ENCODE measurements at places on chromosomes 4 and X.

DNA sequence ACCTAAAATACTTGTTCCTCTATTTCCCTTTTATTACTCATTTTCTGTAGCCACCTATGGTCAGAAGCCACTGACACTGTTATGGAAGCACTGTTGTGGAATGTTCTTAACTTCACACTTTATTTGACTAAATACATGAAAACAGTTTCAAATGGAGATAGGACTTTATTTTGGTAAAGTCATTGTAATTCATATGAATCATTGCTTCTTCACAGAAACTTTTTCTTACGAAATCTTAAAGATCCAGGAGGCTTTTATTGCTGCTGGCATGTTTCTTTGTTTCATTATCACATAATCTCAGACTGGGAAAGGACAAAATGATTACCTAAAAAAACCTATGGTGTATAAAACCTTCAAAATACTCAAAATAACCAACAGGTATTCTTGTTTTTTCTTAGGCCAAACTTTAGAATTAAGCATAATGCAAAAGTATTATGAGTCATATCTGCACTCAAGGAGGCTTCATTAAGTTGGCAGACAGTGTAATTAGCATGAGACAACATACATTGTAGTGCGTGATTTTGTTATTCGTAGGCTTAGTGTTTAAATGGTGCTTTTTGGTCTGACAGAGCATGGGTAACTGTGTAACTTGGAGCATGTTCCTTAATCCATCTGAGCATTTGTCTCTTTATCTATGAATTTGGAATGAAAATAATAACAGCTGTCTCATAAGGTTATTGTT is 58.0 kb downstream of the SH3BGRL start:
- H3K27ac ChIP-seq = no peak overlapping the region
- no peak overlapping the region for H3K4me3 ChIP-seq
- DNase-seq = no peak
- no peaks in the 10 kb centered on the region for H3K36me3 ChIP-seq

- no peaks in the 10 kb centered on the region for H3K4me1 ChIP-seq
- H3K27me3 ChIP-seq = no peaks in the 10 kb centered on the region
- H3K27ac ChIP-seq = no peak overlapping the region
Observed at GRCh38 chr4:140220058-140220457, 66.1 kb upstream of the MAML3 start.

GRCh38 chrX:57918750-57919436 is 8.6 kb upstream of the ZXDA start:
- no peak overlapping the region for H3K27ac ChIP-seq
- H3K27me3 ChIP-seq = no peaks in the 10 kb centered on the region
- DNase-seq = no peak
- no peak overlapping the region for H3K4me3 ChIP-seq
- H3K36me3 ChIP-seq = no peaks in the 10 kb centered on the region

DNA sequence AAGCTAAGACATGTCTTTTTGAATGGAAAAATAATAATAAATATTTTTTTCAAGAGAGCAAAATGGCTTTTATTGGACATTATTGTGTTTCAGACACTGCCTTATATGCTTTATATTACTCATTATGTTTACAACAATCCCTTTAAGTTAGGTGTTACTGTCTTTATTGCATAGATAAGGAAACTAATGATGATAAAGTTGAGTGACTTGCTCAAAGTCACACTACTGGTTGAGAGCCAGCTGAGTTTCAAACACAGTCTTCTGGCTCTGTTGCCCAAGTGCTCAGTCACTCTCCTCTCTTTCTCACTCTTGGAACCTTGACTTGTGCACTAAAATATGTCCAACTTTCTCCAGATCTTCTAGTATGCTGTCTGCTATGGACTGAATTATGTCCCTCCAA is 71.5 kb upstream of the SLC39A8 start:
- H3K36me3 ChIP-seq = no peaks in the 10 kb centered on the region
- no peak overlapping the region for H3K27ac ChIP-seq
- no peaks in the 10 kb centered on the region for H3K4me1 ChIP-seq
- no peak overlapping the region for H3K4me3 ChIP-seq
- no peaks in the 10 kb centered on the region for H3K27me3 ChIP-seq
- no peak for DNase-seq

- H3K27me3 ChIP-seq = no peaks in the 10 kb centered on the region
- no peaks in the 10 kb centered on the region for H3K4me1 ChIP-seq
- DNase-seq = no peak
- H3K4me3 ChIP-seq = no peak overlapping the region
Observed at GRCh38 chr4:143586080-143586479, 72.6 kb downstream of the SMARCA5 start.

GRCh38 chr4:183350317-183351071 is 28.3 kb upstream of the CLDN24 start:
- no peak for DNase-seq
- no peaks in the 10 kb centered on the region for H3K4me1 ChIP-seq
- no peaks in the 10 kb centered on the region for H3K36me3 ChIP-seq

DNA sequence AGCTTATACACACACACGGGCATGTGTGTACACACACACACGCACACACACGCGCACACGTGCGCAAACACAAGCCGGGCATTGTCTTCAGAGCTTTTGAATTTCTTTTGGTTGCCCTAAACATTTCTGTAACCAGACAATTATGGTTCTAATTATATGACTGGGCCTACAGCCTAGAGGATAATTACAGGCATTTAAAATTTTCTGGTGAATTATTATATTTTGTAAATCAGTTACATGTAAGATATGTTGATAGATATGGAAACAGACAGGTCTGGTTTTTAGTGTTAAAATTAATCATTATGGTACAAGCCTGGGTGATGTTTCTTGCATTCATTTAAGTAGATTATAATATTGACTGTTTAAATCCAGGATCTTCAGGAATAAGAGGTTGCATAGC is 1120.5 kb downstream of the ADGRL3 start:
- H3K36me3 ChIP-seq = no peaks in the 10 kb centered on the region
- H3K27ac ChIP-seq = no peak overlapping the region
- peaks cover 7% of the 10 kb centered on the region for H3K27me3 ChIP-seq
- no peak for DNase-seq

DNA sequence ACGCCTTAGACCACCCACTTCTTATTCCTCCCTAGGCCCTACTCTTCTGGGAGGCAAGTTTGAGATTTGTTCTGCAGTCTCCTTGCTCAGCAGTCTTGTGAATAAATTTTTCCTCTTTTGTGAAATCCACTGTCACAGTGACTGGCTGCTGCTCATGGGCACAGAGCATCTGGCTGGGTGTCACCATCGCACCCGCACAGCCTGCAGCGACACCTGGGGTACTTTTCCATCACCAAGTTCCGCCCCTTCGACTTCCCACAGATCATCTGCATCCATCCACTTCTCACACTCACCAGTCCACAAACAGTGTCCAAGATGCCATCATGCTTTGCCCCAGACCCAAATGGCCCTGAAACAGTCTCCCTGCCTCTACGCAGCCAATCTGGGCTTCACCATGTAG is 36.4 kb upstream of the AFAP1 start:
- no peak for DNase-seq
- peaks cover 22% of the 10 kb centered on the region for H3K4me1 ChIP-seq
- no peaks in the 10 kb centered on the region for H3K36me3 ChIP-seq
- no peak overlapping the region for H3K4me3 ChIP-seq
- no peaks in the 10 kb centered on the region for H3K27me3 ChIP-seq
- H3K27ac ChIP-seq = no peak overlapping the region

- no peaks in the 10 kb centered on the region for H3K27me3 ChIP-seq
- no peak overlapping the region for H3K4me3 ChIP-seq
- DNase-seq = no peak
- H3K27ac ChIP-seq = no peak overlapping the region
- H3K36me3 ChIP-seq = no peaks in the 10 kb centered on the region
- H3K4me1 ChIP-seq = no peaks in the 10 kb centered on the region
Observed at GRCh38 chr4:101787701-101788316, 2.7 kb upstream of the BANK1 start.

DNA sequence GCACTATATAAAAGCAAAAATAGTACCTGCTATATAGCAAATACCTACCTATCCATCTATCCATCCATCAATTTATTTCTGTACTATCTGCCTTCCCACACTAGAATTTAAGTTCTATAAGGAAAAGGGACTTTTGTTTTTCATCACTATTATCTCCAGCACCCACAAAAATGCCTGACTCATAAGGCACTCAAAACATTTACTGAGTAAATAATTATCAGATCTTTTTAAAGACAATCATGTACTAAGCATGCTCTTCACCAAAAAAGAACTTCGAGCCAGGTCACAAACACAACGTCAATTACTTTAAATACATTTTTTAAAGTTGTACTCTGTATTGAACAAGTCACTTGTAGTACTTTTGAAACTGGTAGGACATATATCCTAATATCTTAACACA is 119.9 kb downstream of the FBXW7 start:
- no peaks in the 10 kb centered on the region for H3K4me1 ChIP-seq
- DNase-seq = no peak
- no peaks in the 10 kb centered on the region for H3K27me3 ChIP-seq

DNA sequence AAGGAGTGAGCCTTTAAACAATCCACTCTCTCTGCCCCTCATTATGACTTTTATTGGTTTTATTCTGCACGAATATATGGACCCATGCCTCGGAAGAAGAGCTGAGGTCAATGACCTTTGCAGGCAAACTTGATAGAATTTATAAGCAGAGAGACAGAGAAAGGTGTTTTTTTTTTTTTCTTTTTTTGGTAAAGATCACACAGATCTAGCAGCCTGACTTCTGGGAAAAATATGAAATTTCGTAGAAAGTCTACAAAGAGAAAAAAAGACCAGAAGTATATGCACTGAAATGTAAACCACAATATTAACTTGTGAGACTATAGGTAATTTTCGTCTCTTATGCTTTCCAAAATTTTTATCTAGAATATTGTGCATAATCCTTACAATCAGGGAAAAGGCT is 61.6 kb downstream of the LEF1 start:
- no peak for DNase-seq
- no peaks in the 10 kb centered on the region for H3K36me3 ChIP-seq
- H3K4me1 ChIP-seq = no peaks in the 10 kb centered on the region

DNA sequence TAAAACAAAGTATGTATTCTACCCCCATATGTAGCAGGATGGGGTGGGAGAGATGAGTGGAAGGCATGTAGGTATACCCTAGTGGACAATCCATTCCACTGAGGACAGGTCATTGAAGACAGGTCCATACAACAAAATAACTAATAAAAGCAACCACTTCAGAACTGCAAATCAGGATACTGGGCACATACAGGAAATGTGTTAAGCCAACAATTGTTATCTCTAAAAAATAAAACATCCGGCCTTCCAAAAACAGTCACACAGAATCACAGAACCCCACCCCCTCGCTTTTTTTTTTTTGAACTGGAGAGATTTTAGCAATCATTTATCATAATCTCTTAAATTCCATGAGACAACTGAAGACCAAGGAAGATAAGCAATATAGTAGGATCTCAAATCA is 112.9 kb downstream of the FRYL start:
- no peaks in the 10 kb centered on the region for H3K36me3 ChIP-seq
- H3K27ac ChIP-seq = no peak overlapping the region
- no peak overlapping the region for H3K4me3 ChIP-seq
- DNase-seq = no peak

GRCh38 chrX:2692221-2693112 is 1.4 kb downstream of the CD99 start:
- H3K4me1 ChIP-seq = peaks cover 5% of the 10 kb centered on the region
- peak overlapping the region; percentile 91 for H3K4me3 ChIP-seq

DNA sequence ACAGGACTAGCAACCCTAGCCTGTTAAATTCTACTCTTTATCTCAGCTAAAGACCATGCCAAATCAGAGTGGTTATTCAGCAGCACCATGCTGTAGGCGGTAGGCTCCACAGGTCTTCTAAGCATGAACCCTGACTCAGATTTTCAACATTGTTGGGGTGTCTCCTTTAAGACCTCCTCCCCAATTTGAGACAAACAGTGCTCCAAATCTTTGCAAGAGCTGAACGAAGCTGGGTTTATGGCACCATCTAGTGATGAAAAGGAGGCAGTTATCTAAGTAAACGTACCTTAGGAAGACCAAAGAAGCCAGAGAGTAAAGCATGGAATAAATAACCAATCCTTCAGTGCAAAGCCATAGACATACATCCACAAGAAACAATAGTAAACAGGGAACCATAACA is 334.5 kb upstream of the SLC7A11 start:
- no peak overlapping the region for H3K27ac ChIP-seq
- H3K4me1 ChIP-seq = no peaks in the 10 kb centered on the region
- H3K36me3 ChIP-seq = no peaks in the 10 kb centered on the region
- no peak for DNase-seq
- no peaks in the 10 kb centered on the region for H3K27me3 ChIP-seq

DNA sequence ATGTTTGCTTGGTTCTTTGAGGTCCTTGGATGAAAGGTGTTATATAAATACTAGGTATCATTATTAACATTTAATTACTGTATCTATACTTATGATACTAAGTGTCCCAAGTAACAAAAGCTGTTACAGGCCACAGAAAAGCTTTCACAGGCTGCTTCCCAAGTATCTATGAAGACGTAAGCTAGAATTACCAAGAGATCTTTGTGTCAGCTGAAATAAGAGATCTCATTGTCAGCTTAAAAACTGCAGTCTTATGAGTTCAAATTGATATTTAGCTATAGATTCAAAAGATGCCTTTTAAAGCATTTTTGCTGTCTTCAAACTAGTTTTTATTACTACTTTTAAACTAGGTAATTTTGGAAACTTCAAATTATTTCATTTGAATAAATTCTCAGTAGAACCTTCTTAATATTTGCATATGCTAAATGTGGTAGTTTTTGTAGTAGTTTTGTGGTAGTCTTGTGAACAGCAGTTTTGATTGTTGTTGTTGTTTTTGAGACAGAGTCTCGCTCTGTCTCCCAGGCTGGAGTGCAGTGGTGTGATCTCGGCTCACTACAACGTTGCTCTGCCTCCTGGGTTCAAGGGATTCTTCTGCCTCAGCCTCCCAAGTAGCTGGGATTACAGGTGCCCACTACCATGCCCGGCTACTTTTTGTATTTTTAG is 170.0 kb upstream of the RPL34 start:
- peaks cover 21% of the 10 kb centered on the region for H3K4me1 ChIP-seq
- H3K27ac ChIP-seq = no peak overlapping the region
- no peaks in the 10 kb centered on the region for H3K36me3 ChIP-seq
- H3K4me3 ChIP-seq = no peak overlapping the region
- H3K27me3 ChIP-seq = no peaks in the 10 kb centered on the region

GRCh38 chr4:108203377-108203776 is 34.6 kb upstream of the LEF1 start:
- H3K4me1 ChIP-seq = no peaks in the 10 kb centered on the region
- no peak overlapping the region for H3K4me3 ChIP-seq
- H3K36me3 ChIP-seq = no peaks in the 10 kb centered on the region
- H3K27ac ChIP-seq = no peak overlapping the region
- H3K27me3 ChIP-seq = no peaks in the 10 kb centered on the region

DNA sequence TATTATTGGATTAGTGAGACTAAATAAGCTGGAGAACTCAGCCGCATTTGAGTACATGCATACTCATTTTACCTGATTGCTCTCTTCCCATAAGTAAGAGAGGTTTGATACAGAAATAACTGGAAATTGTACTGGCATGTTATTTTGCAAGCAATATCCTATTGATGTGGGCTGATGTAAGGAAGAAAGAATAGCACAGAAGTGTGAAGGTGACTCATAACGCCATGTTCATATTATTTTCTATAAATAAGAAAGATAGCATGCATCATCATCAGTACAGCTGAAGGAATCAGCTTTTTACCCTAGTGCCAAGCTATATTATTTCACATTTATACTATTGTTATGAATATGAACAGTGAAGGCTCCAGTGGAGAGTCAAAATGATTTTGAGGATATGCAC is 138.3 kb upstream of the FAM47A start:
- H3K4me1 ChIP-seq = no peaks in the 10 kb centered on the region
- DNase-seq = no peak
- H3K4me3 ChIP-seq = no peak overlapping the region
- H3K27ac ChIP-seq = no peak overlapping the region
- no peaks in the 10 kb centered on the region for H3K36me3 ChIP-seq
- H3K27me3 ChIP-seq = no peaks in the 10 kb centered on the region
